ENCODE measurements at places on chromosomes 6 and 20. TPM values are rescaled to one million over a fixed set of nuclear protein-coding genes. Genes with fewer than 3 reads are reported as not detected.

Gene ALDH5A1
- total RNA-seq, result 0.86 TPM

Gene SPATS1
- not detected for total RNA-seq

Gene MAFB
- total RNA-seq, result 1.8 TPM

Gene C6orf15
- total RNA-seq, result not detected

Gene GSTA1
- not detected for total RNA-seq

Gene ARFGEF2
- total RNA-seq, result 30.6 TPM

Gene GID8
- 29.1 TPM for total RNA-seq

Gene PCED1A
- 39.2 TPM for total RNA-seq

Gene HMGCLL1
- total RNA-seq, result not detected

Gene PTCHD4
- total RNA-seq, result 0.76 TPM

Gene TCP11
- not detected for total RNA-seq

Gene KCNS1
- total RNA-seq, result 0.11 TPM

Gene PRKN
- total RNA-seq, result 0.63 TPM

Gene GNAS-AS1
- total RNA-seq, result 0.25 TPM

GRCh38 chr6:145087034-145087433 is 648.3 kb downstream of the EPM2A start:
- peak; percentile 42 for DNase-seq

DNA sequence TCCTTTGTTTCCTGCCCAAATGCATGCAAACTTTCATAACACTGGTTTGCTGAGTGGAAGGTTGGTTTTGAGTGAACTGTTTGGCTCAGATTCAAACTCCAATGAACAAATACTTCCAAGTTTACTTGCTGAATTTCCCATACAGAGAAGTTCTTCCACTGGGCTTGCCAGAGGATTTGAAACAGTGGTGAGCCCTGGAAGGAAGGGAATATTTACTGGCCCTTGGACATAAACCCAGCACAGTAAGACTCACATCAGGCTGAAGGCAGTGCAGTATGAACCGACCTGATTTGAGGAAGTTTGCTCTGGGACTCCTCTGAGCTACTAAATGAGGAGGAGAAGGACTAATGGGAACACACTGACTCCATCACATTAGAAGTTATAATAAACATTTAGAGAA is 3.8 kb downstream of the TRAF3IP2 start:
- peak; percentile 84 for DNase-seq

DNA sequence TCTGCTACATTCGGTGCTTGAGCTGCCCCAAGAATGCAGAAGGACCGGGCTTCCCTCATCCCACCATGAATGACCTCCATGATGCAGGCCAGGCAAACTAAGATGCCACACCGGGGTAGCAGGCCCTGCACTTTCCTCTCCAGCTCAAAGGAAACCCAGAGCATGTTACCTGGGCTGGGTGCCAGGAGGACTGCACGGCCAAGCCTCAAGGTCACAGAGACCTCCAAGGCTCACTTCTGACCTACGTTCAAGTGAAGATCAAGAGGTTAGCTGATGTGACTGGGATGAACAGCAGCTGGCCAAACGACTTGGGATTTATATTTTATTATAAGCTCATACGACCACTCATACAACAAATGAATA is 501.8 kb downstream of the CD83 start:
- DNase-seq, result no peak

DNA sequence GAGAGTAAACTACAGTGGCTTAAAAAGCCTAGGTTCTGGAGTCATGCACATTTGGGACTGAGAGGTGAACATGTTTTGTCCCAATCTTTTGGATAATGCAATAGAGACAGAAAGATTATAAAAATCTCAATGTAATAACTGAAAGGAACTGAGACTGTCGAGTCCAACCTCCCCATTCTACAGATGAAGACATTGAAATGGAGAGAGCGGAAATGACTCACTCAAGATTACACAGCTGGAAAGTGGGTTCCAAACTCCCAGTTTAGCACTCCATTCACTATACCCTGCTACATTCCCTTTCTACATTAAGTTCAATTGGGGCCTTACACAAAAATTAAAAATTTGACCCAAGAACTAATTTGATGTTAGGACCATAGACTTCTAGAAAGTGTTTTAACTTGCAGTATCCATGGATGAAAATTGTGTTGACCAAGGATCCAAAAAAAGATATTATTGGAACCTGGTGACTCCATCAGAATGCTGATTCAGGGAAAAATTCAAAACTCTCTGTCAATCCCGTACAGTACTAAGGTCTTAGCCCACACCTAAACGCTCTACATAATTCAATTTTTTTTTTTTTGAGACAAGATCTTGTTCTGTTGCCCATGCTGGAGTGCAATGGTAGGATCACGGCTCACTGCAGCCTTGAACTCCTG is 1.5 kb upstream of the ILRUN start:
- DNase-seq, result no peak

- peak; percentile 18 for DNase-seq
These were observed 1.7 kb downstream of the TRERF1 start for GRCh38 chr6:42449917-42450476.

- DNase-seq, result no peak
These were observed 1246.0 kb upstream of the CITED2 start for GRCh38 chr6:140620496-140620895.

DNA sequence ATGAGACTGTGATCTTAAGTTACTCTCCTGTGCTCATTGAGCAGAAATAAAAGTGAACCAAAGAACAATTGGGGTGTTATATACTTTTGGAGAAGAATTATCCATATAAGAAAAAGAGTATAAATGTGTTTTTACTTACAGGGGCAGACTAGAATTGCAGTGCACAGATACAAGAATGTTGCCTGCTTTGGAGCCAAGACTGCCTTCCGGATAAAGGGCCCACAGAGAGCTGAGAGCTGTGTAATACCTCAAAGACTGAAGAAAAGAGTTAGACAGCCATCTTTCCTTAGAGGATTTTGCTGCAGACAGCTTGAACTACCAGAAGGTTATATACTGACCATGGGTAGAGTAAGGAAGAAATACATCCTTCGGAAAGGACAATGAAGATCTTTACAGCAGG is 1235.5 kb upstream of the CITED2 start:
- DNase-seq, result no peak

DNA sequence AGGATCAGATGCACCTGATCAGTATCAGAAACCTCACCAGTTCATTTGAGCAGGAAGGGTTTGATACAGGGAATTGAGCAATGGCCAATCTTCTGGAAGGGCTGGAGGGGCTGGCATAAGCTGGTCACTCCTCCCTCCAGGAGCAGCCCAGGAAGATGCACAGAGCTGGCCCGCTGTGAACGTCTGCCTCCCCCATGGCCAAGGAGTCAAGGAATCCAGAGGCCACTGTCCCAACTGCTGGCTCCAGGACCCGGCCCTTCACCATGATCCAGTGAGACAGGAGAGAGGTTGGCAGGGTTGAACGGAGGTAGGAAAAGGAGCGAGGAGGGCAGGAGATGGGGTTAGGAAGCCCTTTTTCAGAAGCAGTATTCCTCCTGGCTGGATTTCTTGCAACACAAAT is 113.9 kb upstream of the CST7 start:
- no peak for DNase-seq

GRCh38 chr6:13865141-13865540 is 50.8 kb upstream of the MCUR1 start:
- DNase-seq, result no peak

- DNase-seq, result no peak
These were observed 35.2 kb downstream of the XRN2 start for GRCh38 chr20:21338291-21338690.

GRCh38 chr6:96302991-96303390 is 218.6 kb upstream of the UFL1 start:
- no peak for DNase-seq

- no peak for DNase-seq
These were observed 15.8 kb upstream of the STX16 start for GRCh38 chr20:58635279-58635665.

DNA sequence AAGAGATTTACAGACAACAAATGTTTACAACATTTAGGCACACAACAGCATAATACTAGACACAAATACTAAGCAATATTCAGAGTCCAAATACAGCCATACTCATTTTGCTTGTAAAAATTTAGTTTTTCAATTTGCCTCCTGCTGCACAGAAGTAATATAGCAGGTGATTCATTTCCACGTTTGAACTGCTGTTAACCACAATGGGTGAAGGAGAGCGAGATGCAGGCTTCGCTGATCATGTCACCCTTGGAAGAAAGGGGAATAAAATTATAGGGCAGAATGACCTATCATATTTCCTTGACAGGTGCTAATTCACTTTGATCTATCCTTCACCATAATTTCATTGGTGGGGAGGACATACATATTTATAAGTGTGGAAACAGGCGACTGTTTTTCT is 643.8 kb upstream of the AGPAT4 start:
- peak; percentile 20 for DNase-seq

DNA sequence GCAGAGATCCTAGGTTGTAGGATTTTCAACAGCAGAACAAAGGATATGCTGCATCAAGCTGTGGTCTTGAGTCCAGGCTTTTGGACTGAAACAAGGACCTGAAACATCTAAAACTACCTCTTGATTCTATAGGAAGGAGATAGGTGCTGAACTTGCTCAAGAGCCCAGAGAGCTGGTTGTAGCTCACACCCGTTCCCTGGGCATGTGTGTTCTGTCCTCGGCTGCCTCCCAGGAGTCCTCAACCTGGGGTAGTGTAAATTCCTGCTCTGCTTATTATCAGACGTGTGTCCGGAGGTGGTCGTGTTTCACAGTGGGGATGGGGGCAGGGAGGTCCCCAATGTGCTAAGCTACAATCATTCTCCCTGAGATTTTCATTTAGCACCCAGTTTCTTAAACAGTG is 4.8 kb downstream of the NOP56 start:
- DNase-seq, result no peak

- DNase-seq, result no peak
These were observed 1.2 kb upstream of the SRPK1 start for GRCh38 chr6:35922139-35922554.

GRCh38 chr20:38321959-38322598 is 18.1 kb downstream of the BPI start:
- peak; percentile 85 for DNase-seq

- no peak for DNase-seq
These were observed 240.4 kb downstream of the OGFRL1 start for GRCh38 chr6:71529026-71529425.

DNA sequence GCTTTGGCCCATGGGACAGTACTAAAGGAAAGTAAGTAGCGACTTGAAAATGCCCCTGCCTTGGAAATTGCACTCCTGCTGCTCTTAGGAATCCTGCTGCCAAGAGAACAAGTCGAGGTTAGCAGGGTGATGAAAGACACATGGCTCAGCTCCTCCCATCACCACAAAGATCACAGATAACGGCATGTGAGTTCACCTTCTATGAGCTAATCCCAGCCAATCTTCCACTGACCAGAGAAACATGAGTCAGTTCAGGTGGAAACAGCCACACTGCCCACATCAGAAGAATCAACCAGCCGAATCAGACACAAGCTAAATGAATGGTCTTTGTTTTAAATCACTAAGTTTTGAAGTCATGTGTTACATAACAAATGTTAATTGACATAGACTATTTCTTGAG is 106.3 kb downstream of the PRKN start:
- DNase-seq, result peak; percentile 9

- no peak for DNase-seq
These were observed 112.6 kb downstream of the ZDHHC14 start for GRCh38 chr6:157493576-157493975.

Measured in GM23248 (cell line).